Activated CD4-positive, alpha-beta T cell treated with anti-CD3 and anti-CD28 coated beads for 4 hours (primary cell): ENCODE measurements at places on chromosomes 6 and 20.

DNA sequence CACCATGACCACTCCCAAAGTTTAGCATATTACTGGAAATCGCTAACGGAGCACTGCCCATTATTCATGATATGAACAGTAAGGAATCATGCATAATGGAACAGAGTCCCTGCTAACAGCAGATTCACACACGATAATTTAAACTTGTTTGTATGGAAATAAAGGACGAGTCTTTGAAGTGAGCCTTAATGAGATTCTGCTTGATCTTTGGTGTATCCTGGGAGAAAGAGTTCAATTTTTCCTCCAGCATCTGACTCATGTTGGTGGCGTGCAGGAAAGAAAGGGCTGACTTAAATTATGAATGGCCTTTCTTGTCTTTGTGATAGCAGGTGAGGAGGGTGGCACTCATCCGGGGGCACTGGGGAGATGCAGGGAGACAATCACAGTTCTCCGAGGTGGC, 194.6 kb downstream of the ZNF217 start:
- DNase-seq, result no peak

GRCh38 chr6:106626485-106626884, 2.8 kb downstream of the RTN4IP1 start:
- no peak for DNase-seq

DNA sequence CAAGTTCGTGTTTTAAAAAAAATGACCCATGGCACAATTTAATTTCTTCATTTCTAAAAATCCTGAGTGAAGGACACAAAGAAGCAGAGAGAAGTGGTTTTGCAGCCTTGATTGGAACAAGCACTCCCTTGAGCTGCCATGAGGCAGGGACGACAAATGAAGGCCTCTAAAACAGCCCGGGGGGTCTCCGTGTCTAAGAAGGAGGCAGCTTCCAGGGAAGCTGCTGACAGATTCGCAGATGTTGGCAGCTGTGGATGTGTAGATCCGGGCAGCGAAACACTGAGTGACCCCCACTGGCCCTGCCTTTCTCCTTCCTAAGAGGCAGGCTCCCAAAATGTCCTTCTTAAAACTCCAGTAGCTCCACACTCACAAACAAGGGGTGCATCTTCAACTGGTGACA, 9.6 kb upstream of the LBP start:
- no peak for DNase-seq

- DNase-seq, result no peak
Observed at GRCh38 chr20:35702824-35703695, 3.9 kb downstream of the ROMO1 start.

DNA sequence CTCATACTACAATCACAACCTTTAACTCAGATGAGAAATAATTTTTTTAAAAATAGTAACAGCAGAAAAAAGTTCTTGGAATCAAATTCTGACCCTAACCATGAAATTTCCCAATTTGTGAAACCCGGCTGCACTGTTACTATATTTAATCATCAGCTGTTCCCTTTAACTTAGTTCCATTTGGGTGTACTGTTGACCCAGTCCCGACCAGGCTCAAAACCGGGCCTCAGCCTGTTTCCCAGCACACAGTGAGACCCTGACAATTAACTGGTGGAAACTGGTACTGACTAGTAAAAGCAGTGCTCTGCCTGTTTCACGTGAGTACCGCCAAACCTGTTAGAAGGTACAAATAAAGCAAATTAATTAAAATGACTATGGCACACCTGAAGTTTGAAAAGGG, 7.0 kb downstream of the CTCFL start:
- no peak for DNase-seq

- DNase-seq, result no peak
Observed at GRCh38 chr20:10660661-10661060, 13.1 kb downstream of the JAG1 start.

DNA sequence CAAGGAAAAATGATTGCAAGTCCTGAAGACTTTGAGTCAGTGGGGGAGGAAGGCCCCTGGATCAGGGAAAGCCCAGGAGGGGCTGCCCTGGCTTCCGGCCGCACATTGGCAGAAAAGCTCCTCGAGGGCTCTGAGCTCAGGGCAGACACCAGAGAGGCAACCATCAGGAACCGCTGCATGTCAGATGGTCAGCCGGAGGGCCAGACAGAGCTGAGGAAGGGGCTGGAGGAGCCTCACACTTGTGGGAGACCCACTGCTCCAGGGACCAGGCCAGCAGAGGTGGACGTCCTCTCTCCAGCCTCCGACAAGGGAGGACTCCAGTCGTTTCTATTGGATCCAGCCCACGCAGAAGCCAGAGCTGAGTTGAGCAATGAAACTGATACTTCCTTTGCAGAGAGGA, 30.2 kb upstream of the AAR2 start:
- no peak for DNase-seq

DNA sequence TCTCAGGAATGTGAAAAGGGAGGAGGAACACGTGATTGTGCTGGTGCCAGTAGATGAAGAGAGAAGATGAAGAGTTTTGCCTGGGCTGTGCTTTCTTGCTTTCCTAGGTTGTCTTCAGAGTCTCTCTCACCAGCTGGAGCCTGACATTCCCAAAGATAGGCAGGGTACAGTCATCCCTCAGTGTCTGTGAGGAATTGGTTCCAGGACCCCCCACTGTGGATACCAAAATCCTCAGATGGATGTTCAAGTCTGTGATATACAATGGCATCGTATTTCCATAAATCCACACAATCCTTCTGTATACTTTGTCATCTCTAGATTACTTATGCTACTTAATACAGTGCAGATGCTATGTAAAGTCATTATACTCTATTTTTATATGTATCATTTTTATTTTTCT, 113.5 kb downstream of the SAMD5 start:
- no peak for DNase-seq

GRCh38 chr6:15546591-15546990, 116.2 kb downstream of the DTNBP1 start:
- no peak for DNase-seq

GRCh38 chr20:36754656-36755222, 8.8 kb upstream of the NDRG3 start:
- DNase-seq, result peak; percentile 9

GRCh38 chr20:48308232-48308781, 519.5 kb downstream of the PREX1 start:
- DNase-seq, result no peak

DNA sequence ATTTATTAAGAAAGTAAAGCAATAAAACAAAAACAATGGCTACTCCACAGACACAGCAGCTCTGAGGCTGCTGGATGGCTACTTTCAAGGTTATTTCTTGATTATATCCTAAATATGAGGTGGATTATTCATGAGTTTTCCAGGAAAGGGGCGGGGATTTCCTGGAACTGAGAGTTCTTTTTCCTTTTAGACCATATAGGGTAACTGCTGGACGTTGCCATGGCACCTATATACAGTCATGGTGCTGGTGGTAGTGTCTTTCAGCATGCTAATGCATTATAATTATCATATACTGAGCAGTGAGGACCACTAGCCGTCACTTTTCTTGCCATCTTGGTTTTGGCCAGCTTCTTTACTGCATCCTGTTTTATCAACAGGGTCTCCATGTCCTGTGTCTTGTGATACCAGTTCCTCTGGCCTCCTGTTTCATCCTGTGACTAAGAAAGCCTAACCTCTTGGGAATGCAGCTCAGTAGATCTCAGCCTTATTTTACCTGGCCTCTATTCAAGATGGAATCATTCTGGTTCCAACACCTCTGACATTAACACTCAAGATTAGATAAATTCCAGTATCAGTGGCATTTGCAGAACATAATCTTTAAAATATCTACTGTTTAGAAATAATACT, 32.3 kb upstream of the TRDN start:
- no peak for DNase-seq

DNA sequence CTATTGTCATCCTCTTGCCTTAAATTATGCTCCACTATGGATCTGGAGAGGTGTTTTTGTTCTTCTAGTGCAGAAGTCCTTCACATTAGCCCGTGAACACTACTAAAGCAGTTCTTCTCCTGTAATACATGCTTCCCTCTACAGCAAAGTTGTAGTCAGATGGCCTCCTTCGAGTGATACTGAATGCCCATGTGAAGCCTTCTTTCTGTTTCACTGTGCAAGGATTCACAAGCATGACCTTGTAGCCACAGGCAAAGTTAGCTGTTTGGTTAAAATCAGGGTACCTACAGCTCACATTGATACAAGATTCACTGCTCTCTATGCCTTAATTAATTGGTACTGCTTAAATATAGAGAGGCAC, 47.6 kb downstream of the ARHGAP18 start:
- DNase-seq, result no peak

- DNase-seq, result no peak
Observed at GRCh38 chr6:75419416-75419815, 74.2 kb downstream of the FILIP1 start.

GRCh38 chr20:62025832-62026563, 39.7 kb downstream of the TAF4 start:
- no peak for DNase-seq

DNA sequence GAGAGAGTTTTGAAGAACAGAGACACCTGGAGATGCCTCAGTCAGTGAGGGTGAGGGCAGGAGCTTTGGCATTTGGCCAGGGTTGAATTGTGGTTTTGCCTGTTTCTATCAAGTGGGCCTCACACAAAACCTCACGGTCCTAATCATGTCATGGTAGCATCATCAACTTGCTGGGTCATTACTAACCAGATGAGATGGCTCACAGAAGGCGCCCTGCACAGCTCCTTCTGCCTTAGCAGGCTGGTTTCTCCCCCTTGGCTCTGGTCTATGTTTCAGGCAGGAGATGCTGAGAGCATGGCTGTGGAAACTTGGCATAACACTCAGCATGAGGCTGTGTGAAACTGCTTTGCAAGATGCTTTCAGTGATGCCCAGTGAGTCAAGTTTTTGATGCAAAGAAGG, 99.3 kb downstream of the LRRC1 start:
- DNase-seq, result peak; percentile 2

- no peak for DNase-seq
Observed at GRCh38 chr6:26454631-26455030, 3.1 kb upstream of the BTN2A1 start.

DNA sequence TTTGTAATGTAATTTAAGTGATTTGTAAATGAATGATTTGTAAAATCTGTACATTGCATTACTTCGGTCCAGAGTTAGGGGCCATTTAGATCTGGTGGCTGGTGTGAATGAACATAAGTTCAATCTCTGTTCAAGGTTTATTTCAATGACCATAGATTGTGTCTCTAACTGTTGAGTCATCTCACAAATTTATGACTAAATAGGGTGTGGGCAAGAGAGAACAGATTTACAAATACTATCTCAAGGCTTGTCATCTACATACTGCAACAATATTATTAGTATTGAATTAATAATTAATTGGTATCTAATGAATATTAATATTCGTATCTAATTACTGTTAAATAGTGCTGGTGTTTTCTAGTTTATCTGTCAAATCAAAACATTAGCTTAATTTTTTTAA, 115.3 kb upstream of the EDN1 start:
- DNase-seq, result no peak

DNA sequence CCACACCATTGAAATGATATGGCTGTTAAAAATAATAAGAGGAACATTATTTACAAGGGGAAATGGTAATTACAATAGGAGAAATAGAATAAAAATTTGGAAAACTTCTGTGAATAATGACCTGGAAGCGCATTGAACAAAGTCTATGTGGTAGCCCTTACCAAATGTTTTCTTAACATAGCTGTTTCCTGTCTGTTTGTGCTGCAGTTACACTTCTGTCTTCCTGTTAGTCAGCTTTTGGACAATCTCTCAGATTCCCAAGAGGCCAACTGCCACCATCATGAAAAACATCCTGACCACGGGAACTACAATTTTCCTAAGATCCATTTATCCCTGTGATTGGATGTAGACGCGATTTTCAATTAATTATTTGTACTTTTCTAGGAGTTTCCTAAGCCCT, 754.4 kb upstream of the MARCKS start:
- DNase-seq, result no peak

GRCh38 chr20:20430066-20430465, 62.2 kb downstream of the INSM1 start:
- DNase-seq, result no peak

DNA sequence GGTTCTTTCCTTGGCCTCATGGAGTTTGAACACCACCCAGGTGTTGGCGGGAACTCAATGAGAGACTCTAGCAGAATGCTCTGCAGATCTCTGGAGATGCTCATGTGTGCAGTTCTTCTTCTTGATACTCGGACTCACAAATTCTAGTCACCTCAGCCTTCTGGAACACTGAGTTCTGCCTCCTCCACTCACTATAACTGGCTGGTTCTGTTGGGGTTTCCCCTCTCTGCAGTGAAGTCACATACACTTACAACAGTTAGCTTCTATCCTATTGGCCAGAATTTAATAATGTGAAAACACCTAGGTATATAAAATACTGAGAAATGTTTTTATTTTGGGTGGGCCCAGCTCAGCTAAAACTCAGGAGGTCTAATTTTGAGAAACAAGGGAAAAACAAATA, 109.6 kb upstream of the HIVEP1 start:
- DNase-seq, result no peak

GRCh38 chr6:41353333-41353732, 17.9 kb downstream of the NCR2 start:
- DNase-seq, result no peak

- DNase-seq, result no peak
Observed at GRCh38 chr6:74248966-74249365, 553.0 kb downstream of the CD109 start.

- no peak for DNase-seq
Observed at GRCh38 chr20:13863244-13863643, 78.4 kb downstream of the NDUFAF5 start.

DNA sequence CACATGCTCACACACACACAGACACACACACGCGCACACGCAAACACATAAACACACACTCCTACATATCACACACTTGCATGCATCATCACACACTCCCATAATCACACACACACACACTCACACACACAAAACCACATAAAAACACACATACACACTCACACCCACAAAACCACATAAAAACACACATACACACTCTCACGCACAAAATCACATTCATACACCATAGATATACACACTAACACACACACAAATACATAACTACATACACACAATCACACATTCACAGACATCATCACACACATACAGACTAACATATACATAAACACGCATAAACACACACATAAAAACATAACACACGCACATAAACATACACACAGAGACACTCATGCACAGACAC, 57.8 kb upstream of the QKI start:
- no peak for DNase-seq

- DNase-seq, result no peak
Observed at GRCh38 chr6:43916924-43917877, 147.2 kb downstream of the VEGFA start.

- DNase-seq, result no peak
Observed at GRCh38 chr6:163761481-163761880, 347.0 kb downstream of the QKI start.

DNA sequence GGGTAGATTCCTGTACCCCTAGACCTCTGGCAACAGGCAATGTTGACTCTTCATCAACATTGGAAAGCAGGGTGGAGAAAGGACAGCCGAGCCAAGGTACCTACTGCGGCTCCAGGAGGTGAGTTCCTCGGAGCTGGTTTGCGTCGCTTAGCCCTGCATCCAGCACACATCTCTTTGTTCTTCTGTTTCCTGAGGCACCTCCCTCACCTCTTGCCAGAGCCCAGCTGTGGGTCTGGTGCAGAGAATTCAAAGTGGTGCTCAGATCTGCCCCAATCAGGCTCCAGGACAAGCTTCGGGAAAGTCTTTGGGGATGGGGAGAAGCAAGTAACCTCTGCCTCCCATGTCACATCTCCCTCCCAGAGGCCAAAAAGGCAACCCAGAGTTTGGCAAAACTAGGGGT, 2.2 kb downstream of the KCNG1 start:
- DNase-seq, result no peak
